ENCODE measurements at places on chromosomes 2 and 18. TPM values are rescaled to one million over a fixed set of nuclear protein-coding genes. Genes with fewer than 3 reads are reported as not detected.

The MROH2A gene
- total RNA-seq: not detected

The PRKAG3 gene
- total RNA-seq: not detected

The PJVK gene
- 0.12 TPM for total RNA-seq

The MEP1B gene
- not detected for total RNA-seq

The ALPP gene
- not detected for total RNA-seq

The PGAP1 gene
- 5.3 TPM for total RNA-seq

The SOX11 gene
- 2.1 TPM for total RNA-seq

The B3GNT7 gene
- total RNA-seq: 0.09 TPM

The PLCD4 gene
- total RNA-seq: 2.7 TPM

The IMPA2 gene
- total RNA-seq: 22.8 TPM

The FAM124B gene
- not detected for total RNA-seq

The RMND5A gene
- 15.2 TPM for total RNA-seq

The RAB6D gene
- total RNA-seq: not detected

The FLACC1 gene
- not detected for total RNA-seq

The SP5 gene
- total RNA-seq: not detected

The CSRNP3 gene
- 1.2 TPM for total RNA-seq

The NEMP2 gene
- total RNA-seq: 2.0 TPM

The HOXD11 gene
- total RNA-seq: not detected

The ALPI gene
- total RNA-seq: not detected

The IL36RN gene
- not detected for total RNA-seq

The SLC23A3 gene
- total RNA-seq: 0.12 TPM

The DYNAP gene
- not detected for total RNA-seq

The CLEC4F gene
- total RNA-seq: not detected
